Right renal cortex interstitium (tissue), 3 donors: ENCODE measurements at places on chromosomes 3 and 15.

GRCh38 chr3:136194409-136195257 lies 1.5 kb downstream of the MSL2 start:
- no peak for DNase-seq

- DNase-seq, result no peak
Observed at GRCh38 chr3:58010562-58010961, 2.3 kb downstream of the FLNB start.

DNA sequence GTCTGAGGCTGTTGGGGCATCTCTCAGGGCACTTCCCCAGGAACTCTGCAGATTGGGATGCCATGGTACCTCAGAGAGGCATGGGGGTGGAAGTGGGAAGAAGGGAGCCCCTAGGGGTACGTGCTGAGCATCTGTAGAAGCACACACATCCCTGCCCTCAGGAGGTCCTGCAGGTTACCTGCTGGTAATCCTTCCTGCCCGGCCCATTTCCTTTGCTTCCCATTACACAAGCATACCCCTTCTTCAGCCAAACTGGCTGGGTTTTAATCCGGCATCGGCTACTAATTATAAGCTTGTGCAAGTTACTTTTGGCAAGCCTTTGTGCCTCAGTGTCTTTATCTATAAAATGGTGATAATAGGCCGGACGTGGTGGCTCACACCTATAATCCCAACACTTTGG lies 3.1 kb upstream of the SMAD6 start:
- DNase-seq, result no peak

DNA sequence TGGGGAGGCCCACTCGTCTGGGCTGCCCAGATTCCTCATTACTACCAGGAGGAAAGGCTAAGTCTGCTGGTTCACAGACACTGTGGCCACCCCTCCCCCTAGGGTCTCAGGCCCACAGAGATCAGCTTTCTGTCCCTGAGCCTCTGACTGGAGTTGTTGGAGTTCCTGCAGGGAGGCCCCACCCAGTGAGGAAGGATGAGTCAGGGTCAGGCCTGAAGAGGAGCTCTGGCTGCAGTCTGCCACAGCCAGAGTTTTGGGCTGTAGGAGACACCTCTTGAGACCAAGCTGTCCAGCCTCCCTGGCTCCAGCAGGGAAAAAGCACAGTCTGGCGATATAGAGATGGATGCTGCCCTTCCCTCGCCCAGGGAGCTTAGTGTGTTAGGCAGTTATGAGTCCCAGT lies 720.9 kb upstream of the SEMA6D start:
- no peak for DNase-seq

DNA sequence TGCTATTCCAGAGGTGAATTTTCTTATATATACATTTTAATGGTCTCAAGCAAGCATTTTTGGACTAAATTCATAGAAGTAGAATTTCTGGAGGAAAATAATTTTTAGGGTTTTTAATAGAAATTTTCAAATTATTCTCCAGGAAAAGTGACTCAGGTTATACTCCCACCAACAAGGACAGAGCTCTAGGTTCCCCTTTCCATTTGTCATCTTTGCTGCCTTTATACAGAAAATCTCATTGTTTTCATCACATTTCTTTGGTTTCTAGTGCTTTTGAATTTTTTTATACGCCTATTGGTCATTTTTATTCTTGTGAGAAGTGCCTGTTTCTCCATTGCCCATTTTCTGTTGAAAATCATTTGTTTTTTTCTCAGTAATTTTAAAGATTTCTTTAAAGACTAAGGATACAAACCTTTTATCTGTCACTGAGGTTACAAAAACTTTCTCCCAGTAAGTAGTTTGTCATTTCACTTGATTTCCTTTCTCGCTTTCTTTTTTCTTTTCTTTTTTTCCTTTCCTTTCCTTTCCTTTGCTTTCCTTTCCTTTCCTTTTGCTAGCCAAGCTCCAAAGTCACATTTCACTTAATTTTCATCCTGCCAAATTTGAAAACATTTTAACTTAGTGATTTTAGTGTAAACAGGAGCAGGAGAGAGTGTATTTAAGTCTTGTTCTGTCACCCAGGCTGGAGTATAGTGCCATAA lies 77.1 kb upstream of the CHRNB4 start:
- DNase-seq, result no peak

- no peak for DNase-seq
Observed at GRCh38 chr15:38130205-38130567, 122.5 kb upstream of the SPRED1 start.

DNA sequence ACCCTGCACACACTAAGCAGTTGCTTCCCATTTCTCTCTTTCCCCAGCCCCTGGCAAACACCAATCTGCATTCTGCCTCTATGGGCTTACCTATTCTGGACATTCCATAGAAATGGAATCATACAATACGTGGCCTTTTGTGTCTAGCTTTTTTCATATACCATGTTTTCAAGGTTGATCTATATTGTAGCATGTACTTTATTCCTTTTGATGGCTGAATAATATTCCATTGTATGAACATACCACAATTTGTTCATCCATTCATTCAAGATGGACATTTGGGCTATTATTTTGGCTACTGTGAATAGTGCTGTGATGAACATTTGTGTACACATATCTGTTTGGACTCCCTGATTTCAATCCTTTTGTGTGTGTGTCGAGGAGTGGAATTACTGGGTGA lies 18.1 kb upstream of the ADAMTS9 start:
- DNase-seq, result no peak

DNA sequence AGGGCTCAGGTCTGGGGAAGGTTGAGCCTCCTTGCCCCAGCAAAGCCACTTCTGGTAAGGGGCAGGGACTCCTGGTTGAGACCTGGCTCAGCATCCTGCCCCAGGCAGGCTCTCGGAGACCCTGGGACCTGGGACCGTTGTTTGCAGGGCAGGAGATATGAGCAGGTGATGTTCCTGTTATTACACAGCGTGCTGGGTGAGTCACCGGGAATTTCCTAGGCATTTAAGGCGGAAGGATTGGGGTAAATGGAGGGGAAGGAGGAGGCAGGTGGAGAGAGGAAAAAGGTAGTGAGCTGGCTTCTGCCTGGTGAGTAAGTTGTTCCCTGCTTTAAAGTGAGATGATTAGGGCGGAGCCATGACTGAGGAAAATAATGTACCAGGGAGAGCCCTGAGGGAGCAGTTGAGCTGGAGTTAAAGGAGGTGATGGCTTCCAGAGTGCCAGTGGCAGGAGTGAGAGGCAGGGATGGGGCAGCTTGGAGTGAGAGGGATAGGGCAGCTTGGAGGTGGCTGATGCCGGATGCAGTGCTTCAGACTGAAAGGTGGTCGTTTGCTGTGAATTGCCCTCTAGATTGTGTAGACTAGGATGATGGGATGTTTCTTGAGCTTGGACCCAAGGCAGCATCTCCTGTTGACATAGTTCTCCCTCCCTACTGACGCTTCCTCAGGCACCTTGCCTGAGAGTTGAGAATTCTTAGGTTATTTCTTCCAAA lies 79.4 kb downstream of the AAGAB start:
- DNase-seq, result no peak

DNA sequence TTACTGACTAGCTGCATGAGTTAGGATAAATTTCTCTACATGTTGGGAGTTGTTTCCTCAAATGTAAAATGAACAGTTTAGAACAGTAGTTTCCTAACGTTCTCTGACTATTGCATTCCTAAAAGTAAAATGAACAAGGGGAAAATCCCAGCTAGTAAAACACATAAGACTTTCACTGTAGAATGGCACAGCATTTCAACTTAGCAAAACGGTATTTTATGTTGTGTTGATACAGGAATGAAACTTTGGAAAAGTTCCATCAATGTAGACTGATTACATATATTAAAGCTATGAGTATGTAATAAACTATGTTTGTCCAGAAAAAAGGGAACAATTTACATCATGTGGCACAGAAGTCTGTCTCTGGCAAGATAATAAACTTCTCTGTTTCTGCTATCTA lies 297.4 kb upstream of the EPHA3 start:
- DNase-seq, result no peak

GRCh38 chr15:25170113-25170731 lies 215.4 kb downstream of the SNRPN start:
- no peak for DNase-seq

DNA sequence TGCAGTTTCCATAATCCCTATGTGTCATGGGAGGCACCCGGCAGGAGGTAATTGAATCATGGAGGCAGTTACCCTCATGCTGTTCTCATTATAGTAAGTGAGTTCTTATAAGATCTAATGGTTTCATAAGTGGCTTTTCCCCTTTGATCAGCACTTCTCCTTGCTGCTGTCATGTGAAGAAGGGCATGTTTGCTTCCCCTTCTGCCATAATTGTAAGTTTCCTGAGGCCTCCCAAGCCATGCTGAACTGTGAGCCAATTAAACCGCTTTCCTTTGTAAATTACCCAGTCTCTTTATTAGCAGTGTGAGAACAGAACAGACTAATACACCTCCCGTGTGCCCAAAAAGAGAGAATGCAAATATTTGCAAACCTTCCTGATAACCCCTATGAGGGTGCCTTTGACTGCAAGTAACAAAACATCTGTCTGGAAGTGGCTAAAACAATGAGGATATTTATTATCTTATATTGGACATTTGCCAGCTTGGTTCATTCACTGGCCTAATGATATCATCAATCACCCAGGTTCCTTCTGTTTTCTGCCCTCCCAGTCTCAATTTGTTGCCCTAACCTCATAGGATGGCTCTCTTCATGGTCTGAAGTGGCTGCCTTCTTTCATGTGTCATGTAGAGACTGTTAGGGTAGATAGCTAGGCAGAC lies 68.7 kb downstream of the BHLHE40 start:
- no peak for DNase-seq

- DNase-seq, result no peak
Observed at GRCh38 chr3:73623346-73623745, 1.4 kb downstream of the PDZRN3 start.
